ENCODE measurements at places on chromosomes 2 and 18.

GRCh38 chr2:224904381-224904780, 137.9 kb downstream of the DOCK10 start:
- DNase-seq: no peak

DNA sequence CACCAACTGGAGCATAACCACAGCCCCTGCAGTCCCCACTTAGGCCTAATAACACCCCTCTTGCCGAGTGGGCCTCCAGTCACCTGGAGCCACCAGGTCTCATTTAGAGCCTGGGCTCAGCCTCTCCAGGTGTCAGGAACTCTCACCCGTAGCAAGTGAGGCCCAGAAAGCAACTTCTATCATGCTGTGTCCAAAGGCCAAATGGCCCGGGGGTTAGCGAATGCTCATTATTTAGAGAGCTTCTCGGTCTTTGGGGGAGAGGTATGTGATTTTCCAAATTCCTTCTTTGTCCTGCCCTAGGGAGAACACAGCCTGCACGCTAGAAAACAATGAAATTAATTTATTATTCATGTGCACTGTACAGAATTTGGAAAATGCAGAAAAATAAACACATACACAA, 109.9 kb upstream of the PTPRM start:
- no peak for DNase-seq

- peak; percentile 45 for DNase-seq
Observed at GRCh38 chr2:177753682-177754491, 318.7 kb downstream of the PDE11A start.

DNA sequence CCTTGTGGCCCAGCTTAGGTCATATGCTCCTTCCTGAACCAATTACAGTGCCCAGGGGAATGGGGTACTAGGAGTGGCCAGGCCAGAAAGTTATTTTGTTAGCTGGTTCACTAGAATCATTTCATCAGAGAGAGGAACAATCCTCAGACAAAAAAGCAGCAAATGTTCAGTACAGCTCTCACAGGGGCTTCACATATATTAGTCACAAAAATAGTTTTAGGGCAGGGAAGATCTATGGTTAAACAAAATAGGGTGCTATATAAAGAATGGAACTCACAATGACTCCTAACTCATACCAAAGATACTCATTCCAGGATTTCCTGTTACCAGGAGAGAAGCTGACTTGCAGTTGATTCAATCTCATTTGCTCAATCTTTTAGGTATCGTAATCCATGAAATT, 71.0 kb downstream of the CWC22 start:
- no peak for DNase-seq

- no peak for DNase-seq
Observed at GRCh38 chr2:109162999-109163398, 34.0 kb downstream of the SH3RF3 start.

DNA sequence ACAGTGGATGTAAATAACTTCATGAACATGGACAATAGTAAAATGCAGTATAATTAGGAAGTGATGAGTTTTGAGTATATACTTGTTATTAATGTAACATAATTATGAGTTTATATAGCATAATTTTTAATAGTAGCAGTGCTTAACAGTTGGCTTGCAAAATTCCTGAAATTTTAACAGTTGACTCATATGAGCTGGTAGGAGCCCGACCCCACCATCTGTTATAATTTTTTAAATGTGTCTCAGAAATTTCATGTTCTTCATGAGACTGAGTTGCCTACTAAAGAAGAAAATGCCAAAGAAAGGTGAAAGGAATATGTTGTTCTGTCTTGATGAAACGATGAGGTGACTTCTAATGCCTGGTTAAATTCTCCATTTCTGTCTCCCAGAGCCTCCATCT, 62.6 kb downstream of the ITGB1BP1 start:
- no peak for DNase-seq

GRCh38 chr2:18271370-18272147, 288.9 kb downstream of the RDH14 start:
- no peak for DNase-seq

DNA sequence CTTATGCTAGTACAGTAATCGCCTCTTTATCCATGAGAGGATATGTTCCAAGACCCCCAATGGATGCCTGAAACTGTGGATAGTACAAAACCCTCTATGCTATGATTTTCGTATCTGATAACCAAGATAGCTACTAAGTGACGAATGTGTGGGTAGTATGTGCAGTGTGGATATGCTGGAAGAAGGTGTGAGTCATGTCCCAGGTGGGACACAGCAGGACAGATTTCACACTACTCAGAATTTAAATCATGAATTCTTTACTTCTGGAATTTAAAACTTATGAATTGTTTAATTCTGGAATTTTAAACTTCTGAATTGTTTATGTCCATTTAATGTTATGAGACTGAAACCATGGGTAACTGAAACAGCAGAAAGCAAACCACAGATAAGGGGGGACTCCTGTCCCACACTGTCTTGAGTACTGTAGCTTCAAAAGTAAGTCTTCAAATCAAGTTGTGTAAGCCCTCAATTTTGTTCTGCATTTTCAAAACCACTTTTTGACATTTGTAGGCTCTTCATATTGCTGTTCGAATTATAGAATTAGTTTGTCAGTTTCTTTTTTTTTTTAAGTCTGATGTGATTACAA, 116.0 kb downstream of the LTBP1 start:
- no peak for DNase-seq

GRCh38 chr18:22678486-22678885, 254.6 kb upstream of the RBBP8 start:
- no peak for DNase-seq

GRCh38 chr2:204505946-204506345, 39.3 kb upstream of the PARD3B start:
- DNase-seq: no peak

GRCh38 chr18:80179857-80180558, 67.3 kb downstream of the PARD6G start:
- DNase-seq: no peak

DNA sequence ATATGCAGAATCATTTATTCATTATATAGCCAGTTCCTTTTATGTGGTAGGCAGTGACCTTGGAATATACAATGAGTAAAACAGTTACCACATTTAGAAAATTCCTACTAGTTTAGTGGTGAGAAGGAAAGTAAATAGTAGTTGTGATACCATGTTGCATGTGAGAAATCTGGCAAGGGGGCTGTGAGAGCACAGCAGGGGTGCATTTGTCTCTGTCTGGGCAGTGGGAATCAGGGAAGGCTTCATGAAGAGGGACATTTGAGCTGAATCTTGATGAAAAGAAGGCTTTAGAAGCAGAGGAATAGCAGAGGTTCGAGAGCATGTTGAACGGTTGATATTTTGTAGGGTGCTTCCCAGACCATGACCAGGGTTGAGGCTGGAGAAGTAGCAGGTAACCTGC, 78.7 kb downstream of the RAB3GAP1 start:
- no peak for DNase-seq

DNA sequence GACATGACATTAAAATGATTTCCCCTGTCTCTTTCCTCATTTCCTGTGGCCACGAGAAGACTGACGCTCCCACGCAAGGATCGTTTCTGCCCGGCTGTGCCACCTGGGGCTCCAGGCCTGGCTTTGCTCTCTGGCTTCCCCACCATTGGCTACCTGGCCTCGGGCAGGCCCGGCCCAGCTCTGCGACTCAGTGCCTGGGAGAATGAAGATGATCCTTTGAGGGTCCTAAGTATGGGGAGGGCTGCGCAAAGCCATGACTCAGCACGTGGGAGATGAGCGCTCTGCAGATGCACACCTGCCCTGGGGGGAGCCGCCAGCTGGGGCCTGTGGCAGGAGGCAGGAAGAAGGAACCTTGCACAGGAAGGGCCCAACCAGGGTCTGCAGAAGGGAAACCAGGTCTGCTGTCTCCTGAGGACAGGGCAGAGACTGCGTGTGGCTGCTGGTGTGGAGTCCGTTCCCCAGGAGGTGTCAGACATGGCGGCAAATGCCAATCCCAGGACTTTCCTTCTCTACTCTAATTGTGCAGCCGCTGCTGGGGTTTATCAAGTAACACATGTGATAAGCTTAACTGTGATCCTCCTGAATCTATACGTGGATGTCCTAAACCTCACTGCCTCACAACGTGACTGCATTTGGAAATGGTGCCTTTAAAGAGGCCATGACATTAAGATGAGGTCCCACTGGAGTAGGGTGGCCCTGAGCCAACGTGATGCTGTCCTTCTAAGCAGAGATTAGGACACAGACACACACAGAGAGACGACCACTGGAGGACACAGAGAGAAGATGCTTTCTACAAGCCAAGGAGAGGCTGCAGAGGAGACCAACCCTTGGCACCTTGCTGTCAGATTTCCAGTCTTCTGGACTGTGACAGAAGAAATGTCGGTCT, 32.9 kb downstream of the MBP start:
- DNase-seq: no peak

DNA sequence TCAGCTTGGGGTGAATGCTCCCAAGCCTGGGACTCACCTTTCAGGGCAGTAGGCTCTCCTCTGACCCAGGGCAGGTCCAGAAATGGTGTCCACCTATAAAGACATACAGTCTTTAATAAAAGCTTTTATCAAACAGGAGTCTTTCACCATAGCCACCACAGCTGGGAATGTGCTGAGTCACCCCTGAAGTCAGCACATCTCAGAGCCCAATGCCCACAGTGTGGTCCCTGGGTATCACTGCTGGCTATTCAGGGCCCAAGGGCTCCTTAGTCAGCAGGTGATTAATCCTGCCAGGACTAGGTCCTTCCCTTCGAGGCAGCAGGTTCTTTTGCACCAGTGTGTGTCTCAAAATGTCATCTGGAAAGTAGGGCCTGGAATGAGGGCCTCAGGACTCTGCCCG, 181.9 kb downstream of the MEMO1 start:
- no peak for DNase-seq

- no peak for DNase-seq
Observed at GRCh38 chr2:59774821-59775433, 778.5 kb downstream of the BCL11A start.

DNA sequence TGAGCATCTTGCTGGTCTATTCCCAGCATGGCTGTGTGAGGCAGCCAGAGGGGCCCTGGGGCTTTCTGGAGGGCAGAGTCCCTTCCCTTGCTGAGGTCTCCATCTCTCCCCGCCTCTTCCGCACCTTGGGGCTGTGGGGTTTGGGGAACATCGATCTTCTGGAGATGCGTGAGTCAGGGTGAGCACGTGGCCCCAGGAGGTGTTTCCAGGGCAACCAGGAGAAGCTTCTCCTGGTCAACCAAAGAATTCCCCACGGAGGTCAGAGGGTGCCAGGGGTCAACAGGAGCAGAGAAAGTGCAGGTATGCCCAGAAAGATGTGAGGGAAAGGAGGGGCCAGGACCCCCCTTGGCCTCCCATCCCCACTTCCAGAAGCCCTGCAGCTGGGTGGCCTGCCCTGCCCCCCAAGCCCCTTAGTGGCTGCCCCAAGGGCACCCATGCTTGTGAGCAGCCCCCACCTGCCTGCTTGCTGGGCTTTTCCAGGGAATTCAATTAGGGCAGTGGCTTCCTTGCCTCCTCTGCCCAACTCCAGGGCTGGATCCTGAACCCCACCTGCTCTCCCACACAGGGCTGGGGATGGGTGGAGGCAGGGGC, 2.8 kb upstream of the PROM2 start:
- no peak for DNase-seq

- DNase-seq: peak; percentile 61
Observed at GRCh38 chr2:218398437-218399390, 954 bp upstream of the CTDSP1 start.

GRCh38 chr2:47195148-47195547, 40.0 kb upstream of the STPG4 start:
- no peak for DNase-seq

GRCh38 chr2:44668336-44668735, 273.2 kb upstream of the SIX3 start:
- DNase-seq: no peak

- peak; percentile 69 for DNase-seq
Observed at GRCh38 chr18:48293954-48294898, 115.0 kb downstream of the ZBTB7C start.

- no peak for DNase-seq
Observed at GRCh38 chr2:137333386-137334165, 568.2 kb downstream of the THSD7B start.

DNA sequence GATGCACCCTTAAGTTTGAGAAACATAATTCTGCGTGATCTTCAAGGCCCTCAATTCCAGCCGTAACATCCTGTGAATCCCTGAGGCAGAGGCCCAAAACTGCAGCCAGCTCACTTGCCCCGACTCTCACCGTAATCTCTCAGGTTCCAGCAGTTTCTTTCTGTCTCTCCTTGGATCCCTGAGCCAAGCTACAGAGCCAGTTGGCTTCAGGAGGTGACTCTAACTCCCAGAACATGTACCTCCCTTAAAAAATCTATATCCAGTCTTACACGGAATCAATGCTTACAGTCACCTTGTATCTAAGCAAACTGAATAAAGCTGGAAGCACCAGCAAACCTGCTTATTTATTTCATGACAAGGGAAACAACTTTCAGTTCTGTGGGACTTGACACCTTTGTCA, 300.4 kb downstream of the SETBP1 start:
- DNase-seq: no peak

GRCh38 chr2:236852977-236853374, 232.7 kb upstream of the COPS8 start:
- no peak for DNase-seq

- DNase-seq: no peak
Observed at GRCh38 chr2:55478610-55479304, 40.8 kb upstream of the CFAP36 start.

DNA sequence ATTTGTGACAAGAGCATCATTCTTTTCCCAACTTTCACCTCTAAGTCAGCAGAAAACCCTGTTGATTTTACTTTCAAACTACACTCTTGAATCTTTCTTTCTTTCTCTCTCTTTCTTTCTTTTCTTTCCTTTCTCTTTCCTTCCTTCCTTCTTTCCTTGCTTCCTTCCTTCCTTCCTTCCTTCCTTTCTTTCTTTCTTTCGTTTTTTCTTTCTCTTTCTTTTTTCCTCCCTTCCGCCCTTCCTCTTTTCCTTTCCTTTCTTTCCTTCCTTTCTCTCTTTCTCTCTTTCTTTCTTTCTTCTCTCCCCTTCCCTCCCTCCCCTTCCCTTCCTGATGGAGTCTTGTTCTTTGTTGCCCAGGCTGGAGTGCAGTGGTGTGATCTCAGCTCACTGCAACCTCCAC, 649.5 kb downstream of the PLCL1 start:
- DNase-seq: no peak

DNA sequence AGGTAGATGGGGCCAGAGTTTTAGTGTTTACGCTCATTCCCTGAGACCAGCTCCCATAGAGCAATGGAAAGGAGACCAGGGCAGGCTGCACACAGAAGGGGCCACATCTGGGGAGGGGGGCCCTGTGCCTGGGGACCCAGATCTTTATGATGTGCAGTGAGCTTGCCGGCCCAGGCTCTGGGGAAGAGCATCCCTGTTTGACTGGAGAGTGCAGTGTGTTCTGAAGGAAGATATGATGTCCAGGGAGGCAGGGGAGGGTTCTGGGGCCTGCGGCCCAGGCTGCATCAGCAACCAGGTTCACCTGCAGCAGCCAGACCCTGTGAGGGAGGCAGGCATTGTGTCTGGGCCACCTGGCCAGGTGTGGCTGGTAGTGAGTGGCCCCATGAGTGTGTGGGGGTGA, 13.8 kb downstream of the TPO start:
- no peak for DNase-seq

- no peak for DNase-seq
Observed at GRCh38 chr18:35835833-35836232, 136.6 kb upstream of the RMP24 start.

DNA sequence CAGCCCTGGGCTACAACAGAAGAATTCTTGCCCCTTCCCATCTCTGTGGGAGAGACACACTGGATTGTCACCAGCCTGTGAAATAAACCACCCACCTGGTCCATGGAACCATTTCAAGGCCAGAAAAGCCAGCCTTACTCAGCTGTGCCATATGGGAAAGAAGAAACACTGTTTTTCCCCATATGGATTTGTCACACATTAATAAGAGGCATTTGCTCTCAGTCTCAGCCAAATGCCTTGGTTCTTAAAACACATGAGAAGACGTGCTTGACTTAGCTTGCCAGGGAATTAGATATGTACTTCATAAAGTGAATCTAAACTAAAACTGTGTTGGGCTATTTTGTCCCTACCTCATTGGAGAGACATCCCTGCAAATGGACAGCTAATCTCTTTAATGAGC, 308.6 kb upstream of the TNP1 start:
- DNase-seq: no peak
